ENCODE measurements at places on chromosomes 16 and 17. TPM values are rescaled to one million over a fixed set of nuclear protein-coding genes. Genes with fewer than 3 reads are reported as not detected.

GRCh38 chr16:84959784-84960417 is 51.4 kb downstream of the ZDHHC7 start:
- no peak for DNase-seq
- no peaks in the 10 kb centered on the region for H3K4me1 ChIP-seq
- H3K36me3 ChIP-seq, result no peaks in the 10 kb centered on the region

- H3K27me3 ChIP-seq, result peaks cover 45% of the 10 kb centered on the region
- H3K36me3 ChIP-seq, result no peaks in the 10 kb centered on the region
- no peak overlapping the region for H3K27ac ChIP-seq
- peak overlapping the region; percentile 46 for H3K4me3 ChIP-seq
- H3K4me1 ChIP-seq, result peaks cover 11% of the 10 kb centered on the region
- DNase-seq, result peak; percentile 91
Observed at GRCh38 chr17:28227316-28228108, 91.5 kb upstream of the TMEM97 start.

Gene KRTAP4-1
- not detected for total RNA-seq

DNA sequence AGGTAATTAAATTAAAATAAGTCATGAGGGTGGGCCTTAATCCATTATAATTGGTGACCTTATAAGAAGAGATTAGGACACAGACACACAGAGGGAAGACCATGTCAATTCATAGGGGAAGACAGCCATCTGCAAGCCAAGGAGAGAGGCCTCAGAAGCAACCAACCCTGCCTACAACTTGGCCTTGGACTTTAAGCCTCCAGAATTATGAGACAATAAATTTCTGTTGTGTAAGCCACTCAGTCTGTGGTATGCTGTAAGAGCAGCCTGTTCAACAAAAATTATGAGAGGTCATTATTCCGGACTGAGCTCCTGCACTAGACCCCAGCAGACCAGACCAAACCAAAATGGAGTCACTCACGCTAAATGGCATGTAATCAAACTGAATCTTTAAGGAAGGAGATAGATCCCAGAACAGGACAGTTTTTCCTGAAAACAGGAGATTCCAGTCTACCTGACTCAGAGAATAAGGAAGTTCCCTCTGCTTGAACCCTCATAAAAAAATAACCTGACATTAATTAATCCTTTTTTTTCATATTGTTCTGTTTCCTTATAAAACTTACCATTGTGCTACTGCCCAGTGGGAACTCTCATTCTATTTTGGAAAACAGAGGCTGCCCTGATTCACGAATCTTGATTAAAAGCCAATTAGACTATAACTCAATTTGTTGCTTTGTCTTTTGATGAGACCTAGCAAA is 74.3 kb downstream of the DNAH3 start:
- no peaks in the 10 kb centered on the region for H3K36me3 ChIP-seq
- no peaks in the 10 kb centered on the region for H3K27me3 ChIP-seq
- no peak overlapping the region for H3K4me3 ChIP-seq
- no peak overlapping the region for H3K27ac ChIP-seq
- no peaks in the 10 kb centered on the region for H3K4me1 ChIP-seq

DNA sequence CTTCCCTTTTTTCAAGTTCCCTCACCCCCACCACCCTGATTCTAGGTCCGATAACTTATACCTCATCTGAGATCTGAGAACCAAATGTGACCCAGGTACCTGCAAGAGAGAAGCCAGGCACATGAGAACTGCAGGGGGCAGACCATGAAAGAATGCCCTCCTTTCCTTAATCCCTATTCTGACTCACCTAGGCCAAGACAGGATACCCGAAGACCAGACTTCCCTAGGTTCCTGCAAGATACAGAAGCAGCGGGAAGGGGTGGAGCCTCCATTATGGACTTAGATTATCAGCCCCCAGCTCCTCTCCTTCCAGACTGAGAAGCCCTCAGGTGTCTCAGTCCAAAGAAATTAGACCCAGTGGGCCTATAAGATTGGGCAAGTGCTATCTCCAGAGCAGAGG is 2.1 kb downstream of the KCNAB3 start:
- H3K4me3 ChIP-seq, result no peak overlapping the region
- DNase-seq, result no peak
- H3K27me3 ChIP-seq, result no peaks in the 10 kb centered on the region
- H3K4me1 ChIP-seq, result peaks cover 7% of the 10 kb centered on the region

DNA sequence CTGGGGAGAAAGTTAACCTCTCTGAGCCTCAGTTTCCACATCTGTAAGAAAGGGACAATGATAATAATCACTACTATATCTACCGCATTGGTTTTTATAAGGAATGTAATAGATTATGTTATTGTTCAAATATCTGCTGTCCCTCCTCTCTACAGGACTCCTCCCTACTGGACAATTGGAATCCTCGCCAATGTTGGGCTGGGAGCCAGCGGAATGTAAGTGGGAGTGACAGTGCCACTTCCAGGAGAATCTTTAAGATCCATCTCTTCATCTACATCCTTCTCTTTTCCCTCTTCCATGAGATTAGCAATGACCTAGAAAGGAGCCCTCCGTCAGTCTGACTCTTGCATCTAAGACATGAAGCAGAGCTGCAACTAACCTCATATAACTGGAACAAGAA is 95.1 kb downstream of the GRIN2A start:
- no peak overlapping the region for H3K27ac ChIP-seq
- no peaks in the 10 kb centered on the region for H3K4me1 ChIP-seq
- no peaks in the 10 kb centered on the region for H3K27me3 ChIP-seq

GRCh38 chr17:61454381-61455323 is 2.4 kb downstream of the TBX4 start:
- H3K27ac ChIP-seq, result peak overlapping the region; percentile 87
- peaks cover 94% of the 10 kb centered on the region for H3K27me3 ChIP-seq
- no peak for DNase-seq
- peaks cover 28% of the 10 kb centered on the region for H3K4me1 ChIP-seq

Gene KRTAP1-5
- not detected for total RNA-seq

Gene C1QTNF8
- total RNA-seq, result not detected

Gene TBC1D3B
- total RNA-seq, result 8.2 TPM

Gene ZG16
- total RNA-seq, result not detected

- H3K27ac ChIP-seq, result peak overlapping the region; percentile 30
- H3K4me3 ChIP-seq, result no peak overlapping the region
- no peaks in the 10 kb centered on the region for H3K27me3 ChIP-seq
- DNase-seq, result peak; percentile 54
- H3K36me3 ChIP-seq, result no peaks in the 10 kb centered on the region
Observed at GRCh38 chr17:27466376-27466742, 10.1 kb downstream of the KSR1 start.

Gene SDK2
- total RNA-seq, result 2.3 TPM

- H3K27me3 ChIP-seq, result no peaks in the 10 kb centered on the region
- no peak overlapping the region for H3K27ac ChIP-seq
- H3K36me3 ChIP-seq, result peaks cover 6% of the 10 kb centered on the region
- DNase-seq, result no peak
- no peak overlapping the region for H3K4me3 ChIP-seq
Observed at GRCh38 chr17:6994666-6995256, 1.1 kb upstream of the ALOX12 start.

Gene HSD11B2
- 2.2 TPM for total RNA-seq

GRCh38 chr16:31199430-31200041 is 3.0 kb downstream of the PYCARD start:
- no peak overlapping the region for H3K27ac ChIP-seq
- H3K27me3 ChIP-seq, result no peaks in the 10 kb centered on the region
- peaks cover 11% of the 10 kb centered on the region for H3K4me1 ChIP-seq
- H3K4me3 ChIP-seq, result no peak overlapping the region
- H3K36me3 ChIP-seq, result peaks cover 32% of the 10 kb centered on the region

GRCh38 chr17:68627956-68628575 is 26.9 kb upstream of the FAM20A start:
- H3K4me3 ChIP-seq, result no peak overlapping the region
- H3K36me3 ChIP-seq, result no peaks in the 10 kb centered on the region
- H3K27ac ChIP-seq, result no peak overlapping the region
- no peaks in the 10 kb centered on the region for H3K4me1 ChIP-seq
- DNase-seq, result no peak
- no peaks in the 10 kb centered on the region for H3K27me3 ChIP-seq

DNA sequence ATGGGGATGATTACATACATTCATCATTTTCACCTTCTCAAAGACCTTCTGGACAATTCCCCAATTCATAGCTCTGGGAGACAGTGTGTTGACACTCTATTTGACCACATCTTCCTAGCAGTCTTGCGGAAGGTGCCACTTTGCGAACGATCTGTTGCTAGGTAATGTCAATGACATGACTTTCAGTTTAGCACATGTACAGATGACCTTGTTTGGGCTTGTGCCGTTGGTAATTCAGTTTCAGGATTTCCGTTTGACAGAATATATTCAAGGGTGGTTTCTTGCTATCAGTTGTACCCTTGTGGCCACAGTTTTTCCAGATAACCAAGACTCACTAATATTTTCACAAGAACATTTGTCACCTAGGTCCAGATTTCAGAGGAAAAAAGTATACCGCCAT is 478.2 kb downstream of the WWOX start:
- H3K4me3 ChIP-seq, result no peak overlapping the region
- H3K4me1 ChIP-seq, result no peaks in the 10 kb centered on the region
- H3K36me3 ChIP-seq, result no peaks in the 10 kb centered on the region
- DNase-seq, result no peak

DNA sequence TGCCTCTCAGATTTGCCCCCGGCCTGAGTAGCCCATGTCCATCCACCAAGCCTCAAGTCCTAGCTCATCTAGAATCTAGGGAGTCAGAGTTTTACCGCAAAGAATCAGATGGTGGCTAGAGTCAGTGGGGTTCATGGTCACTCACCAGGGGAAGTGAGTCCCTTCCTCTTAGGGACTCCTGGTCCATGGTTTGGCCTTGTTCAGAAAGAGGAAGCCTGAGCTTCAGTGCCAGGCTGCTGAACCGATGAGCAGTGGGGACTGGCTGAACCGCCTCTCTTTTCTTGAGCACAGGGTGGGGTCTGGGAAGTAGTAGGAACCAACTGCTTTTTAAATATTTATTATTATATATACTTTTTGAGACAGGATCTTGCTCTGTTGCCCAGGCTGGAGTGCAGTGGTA is 160.3 kb downstream of the NTN1 start:
- H3K36me3 ChIP-seq, result no peaks in the 10 kb centered on the region
- no peak for DNase-seq
- no peak overlapping the region for H3K27ac ChIP-seq

- peak overlapping the region; percentile 30 for H3K27ac ChIP-seq
- DNase-seq, result no peak
- peaks cover 32% of the 10 kb centered on the region for H3K4me1 ChIP-seq
- no peaks in the 10 kb centered on the region for H3K36me3 ChIP-seq
- H3K27me3 ChIP-seq, result peaks cover 16% of the 10 kb centered on the region
Observed at GRCh38 chr17:63476459-63476853, 405 bp upstream of the ACE start.

DNA sequence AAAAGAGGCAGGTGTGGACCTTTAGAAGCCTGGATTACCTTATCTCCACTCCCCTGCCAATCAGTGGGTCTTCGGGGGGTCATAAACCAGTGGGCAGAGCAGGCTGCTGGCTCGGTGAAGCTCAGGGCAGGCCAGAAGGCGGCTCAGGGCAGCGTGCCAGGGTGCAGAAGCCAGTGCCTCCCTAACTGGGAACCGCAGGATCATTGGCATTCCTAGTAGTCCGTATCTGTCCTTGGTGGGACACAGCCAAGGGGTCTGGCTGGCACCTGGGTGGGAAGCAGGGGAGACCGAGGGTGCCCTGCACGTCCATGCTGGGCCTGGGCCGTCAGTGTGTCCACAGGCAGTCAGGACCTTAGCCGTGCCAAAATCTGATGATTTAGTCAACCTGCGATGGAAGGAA is 76.8 kb downstream of the SEC14L1 start:
- no peaks in the 10 kb centered on the region for H3K27me3 ChIP-seq
- DNase-seq, result no peak
- no peak overlapping the region for H3K4me3 ChIP-seq

Gene CX3CL1
- total RNA-seq, result 47.5 TPM

GRCh38 chr17:59074494-59074893 is 32.2 kb downstream of the TRIM37 start:
- no peak overlapping the region for H3K27ac ChIP-seq
- no peaks in the 10 kb centered on the region for H3K27me3 ChIP-seq
- H3K4me1 ChIP-seq, result no peaks in the 10 kb centered on the region
- peaks cover 76% of the 10 kb centered on the region for H3K36me3 ChIP-seq

DNA sequence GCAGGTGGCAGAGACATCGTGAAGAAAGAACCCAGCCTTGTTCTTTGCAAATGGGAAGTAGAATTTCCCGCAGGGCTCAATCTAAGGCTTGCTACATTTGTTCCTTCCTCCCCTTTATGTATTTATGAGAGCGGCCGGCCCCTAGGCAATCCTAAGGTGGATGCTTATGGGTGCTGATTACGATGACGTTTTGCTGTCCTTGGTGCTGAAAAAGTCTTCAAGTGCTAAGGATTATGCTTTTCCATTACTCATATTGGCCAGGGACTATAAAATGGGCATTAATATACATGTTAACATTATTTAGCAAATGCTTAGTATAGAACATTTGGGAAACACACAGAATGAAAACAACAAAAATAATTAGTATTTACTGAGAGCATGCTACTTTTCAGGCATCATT is 313.3 kb upstream of the XYLT1 start:
- no peaks in the 10 kb centered on the region for H3K4me1 ChIP-seq
- H3K4me3 ChIP-seq, result no peak overlapping the region
- no peak for DNase-seq
- H3K27ac ChIP-seq, result no peak overlapping the region
- H3K36me3 ChIP-seq, result no peaks in the 10 kb centered on the region

- no peak overlapping the region for H3K27ac ChIP-seq
- peaks cover 16% of the 10 kb centered on the region for H3K4me1 ChIP-seq
- H3K4me3 ChIP-seq, result no peak overlapping the region
- H3K36me3 ChIP-seq, result peaks cover 53% of the 10 kb centered on the region
- DNase-seq, result no peak
- H3K27me3 ChIP-seq, result no peaks in the 10 kb centered on the region
Observed at GRCh38 chr16:67942200-67942509, 1.8 kb downstream of the LCAT start.

DNA sequence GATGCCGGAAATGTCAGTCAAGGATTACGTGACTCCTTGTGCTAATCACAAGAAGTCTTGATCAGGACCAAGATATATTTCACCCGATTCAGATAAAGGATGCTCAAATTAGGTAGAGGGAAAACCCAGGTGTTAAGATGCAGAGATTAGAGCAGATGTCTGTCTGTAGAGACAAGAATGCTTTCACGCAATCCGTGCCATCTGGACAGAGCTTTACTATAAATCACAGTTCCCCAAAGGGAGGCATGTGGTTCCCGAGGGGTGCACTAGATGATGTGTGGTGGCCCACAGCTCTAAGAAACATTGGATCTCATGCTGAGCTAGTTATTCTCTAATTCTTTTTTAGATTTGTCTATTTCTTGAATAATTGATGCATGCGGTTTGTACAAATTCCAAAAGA is 9.8 kb upstream of the MAP3K14 start:
- DNase-seq, result peak; percentile 6
- no peaks in the 10 kb centered on the region for H3K27me3 ChIP-seq
- H3K4me1 ChIP-seq, result no peaks in the 10 kb centered on the region

Gene VTN
- 1.3 TPM for total RNA-seq

- H3K27ac ChIP-seq, result no peak overlapping the region
- no peak for DNase-seq
- H3K4me1 ChIP-seq, result no peaks in the 10 kb centered on the region
- H3K36me3 ChIP-seq, result no peaks in the 10 kb centered on the region
- H3K4me3 ChIP-seq, result no peak overlapping the region
Observed at GRCh38 chr16:769934-770333, 9.4 kb downstream of the MSLN start.
